ENCODE measurements at places on chromosomes 7 and 10.
A peak's percentile ranks its signal among the peaks of the same experiment; 100 is the strongest.

- no peak for DNase-seq
These were observed 911 bp upstream of the HNRNPH3 start for GRCh38 chr10:68330852-68331454.

DNA sequence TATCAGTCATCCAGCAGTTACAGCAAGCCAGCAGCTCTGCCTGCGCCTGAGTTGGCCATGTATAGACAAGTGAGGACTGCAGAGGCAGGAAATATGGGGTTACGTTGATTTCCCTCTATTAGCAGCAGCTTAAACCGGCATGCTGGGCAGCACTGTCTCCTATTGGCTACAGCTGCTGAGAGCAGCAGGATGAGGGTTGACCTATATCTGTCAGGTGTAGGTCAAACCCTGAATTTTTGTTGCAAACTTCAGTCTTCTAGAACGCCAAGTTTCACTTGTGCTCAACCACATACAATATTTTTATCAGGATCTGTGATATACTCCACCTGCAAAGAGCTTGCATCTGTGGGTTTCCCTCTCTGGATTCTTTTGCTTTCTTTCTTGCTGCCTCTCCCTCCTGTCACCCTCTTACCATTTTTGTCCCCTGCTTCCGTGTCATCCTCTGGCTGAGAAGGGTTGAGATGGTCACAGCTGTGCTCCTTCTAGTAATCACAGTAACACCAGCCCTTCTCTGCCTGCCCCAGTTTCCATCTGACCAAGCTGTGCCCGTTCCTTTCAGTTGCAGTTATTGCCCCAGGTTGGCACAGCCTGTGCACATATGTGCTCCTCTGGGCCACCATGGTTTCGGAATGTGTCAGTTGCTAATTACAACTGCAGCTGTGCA, 23.8 kb upstream of the GLCCI1 start:
- no peak for DNase-seq

- no peak for DNase-seq
These were observed 23.9 kb downstream of the MACC1 start for GRCh38 chr7:20193242-20193777.

DNA sequence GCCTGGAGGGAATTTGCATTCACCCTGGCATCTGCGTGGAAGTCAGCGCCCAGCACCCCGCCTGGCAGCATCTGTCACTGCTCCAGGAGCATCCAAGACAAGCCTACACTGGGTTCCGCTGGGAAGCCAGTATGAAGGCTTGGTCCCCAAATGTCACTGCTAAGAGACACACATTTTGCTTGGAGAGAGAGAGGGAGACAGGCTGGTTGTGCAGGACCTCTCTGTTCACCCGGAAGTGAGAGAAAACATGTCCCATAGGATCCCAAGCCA, 119.5 kb downstream of the SEC23IP start:
- DNase-seq: no peak

GRCh38 chr7:22855049-22855392, 32.4 kb upstream of the TOMM7 start:
- DNase-seq: no peak

DNA sequence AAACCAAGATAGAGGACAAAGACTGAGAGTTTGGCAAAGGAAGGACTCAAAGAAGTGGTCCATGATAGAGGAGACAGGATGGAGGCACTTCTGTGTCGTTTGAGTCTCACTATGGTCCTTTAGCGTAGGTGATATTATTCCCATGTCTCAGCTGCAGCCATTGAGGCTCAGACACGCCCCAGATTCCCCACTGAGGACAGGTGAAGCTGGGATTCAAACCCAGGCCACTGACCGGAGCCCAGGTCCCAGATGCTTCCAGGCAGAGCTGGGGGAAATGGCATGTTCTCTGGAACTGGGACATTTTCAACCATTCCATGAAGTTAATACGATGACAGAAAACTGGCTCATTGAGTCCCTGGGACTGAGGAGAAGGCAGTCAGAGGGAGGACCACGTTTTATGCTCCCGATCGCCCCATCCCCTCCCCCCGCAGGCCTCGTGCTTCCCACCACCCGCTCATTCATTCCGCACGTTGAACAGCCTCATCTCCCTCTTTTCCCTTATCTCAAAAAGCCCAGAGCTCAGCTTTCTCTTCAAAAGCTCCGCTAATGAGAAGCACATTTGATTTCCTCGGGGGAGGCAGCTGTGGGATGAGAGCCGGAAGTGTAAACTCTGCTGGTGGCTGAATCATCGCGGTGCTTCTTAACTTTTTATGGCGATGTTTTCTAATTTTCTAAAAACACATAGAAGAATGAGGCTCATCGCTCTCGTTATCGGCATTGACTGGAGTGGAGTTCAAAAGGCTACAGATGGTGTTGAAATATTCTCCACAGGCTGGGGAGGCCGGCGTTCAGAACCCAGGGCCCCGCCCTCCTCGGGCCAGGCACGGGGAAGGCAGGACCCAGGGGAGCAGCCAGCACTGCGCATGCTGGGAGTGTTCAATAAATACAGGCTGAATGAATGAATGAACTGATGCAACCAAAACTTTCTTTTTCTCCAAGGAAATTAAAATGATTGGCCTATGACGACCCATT, 64.0 kb downstream of the OAT start:
- DNase-seq: peak; percentile 75

DNA sequence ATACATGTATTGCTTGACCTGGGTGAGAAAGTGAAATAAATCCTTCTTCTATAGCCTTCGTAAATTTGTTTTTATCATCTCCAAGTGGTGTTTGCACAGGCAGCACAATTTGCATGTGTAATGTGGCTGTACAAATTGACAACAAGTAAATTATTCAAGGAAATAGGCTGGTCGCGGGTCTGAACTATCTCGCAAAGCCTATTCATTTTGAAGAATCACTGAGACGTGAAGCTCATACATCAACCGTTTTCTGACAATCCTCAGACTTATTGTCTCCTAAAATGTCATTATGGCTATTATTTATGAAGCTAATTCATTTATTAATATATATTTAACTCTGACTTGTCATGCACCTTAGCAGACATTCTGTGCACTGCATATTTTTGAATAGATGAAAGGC, 16.2 kb upstream of the FAM204A start:
- no peak for DNase-seq

- no peak for DNase-seq
These were observed 1367.1 kb downstream of the XPNPEP1 start for GRCh38 chr10:108556186-108556585.

DNA sequence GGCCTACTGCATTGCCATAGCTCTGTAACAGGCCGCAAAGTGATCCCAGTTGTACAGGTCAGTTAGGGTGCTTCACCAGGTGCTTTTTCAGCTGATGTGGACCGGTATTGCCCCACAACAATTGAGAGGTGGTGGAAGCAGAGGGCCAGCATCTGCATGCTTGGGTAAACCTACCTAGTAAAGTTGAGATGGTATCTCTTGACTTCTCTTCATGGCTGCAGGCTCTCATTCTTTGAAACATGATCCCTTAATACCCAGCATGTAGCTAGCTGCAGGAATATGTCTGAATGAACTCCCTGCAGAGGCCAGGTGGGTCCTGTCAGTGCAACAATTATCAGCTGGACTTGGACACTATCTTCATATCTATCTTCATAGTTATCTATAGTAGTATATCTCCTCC, 60.7 kb upstream of the CCDC6 start:
- no peak for DNase-seq

DNA sequence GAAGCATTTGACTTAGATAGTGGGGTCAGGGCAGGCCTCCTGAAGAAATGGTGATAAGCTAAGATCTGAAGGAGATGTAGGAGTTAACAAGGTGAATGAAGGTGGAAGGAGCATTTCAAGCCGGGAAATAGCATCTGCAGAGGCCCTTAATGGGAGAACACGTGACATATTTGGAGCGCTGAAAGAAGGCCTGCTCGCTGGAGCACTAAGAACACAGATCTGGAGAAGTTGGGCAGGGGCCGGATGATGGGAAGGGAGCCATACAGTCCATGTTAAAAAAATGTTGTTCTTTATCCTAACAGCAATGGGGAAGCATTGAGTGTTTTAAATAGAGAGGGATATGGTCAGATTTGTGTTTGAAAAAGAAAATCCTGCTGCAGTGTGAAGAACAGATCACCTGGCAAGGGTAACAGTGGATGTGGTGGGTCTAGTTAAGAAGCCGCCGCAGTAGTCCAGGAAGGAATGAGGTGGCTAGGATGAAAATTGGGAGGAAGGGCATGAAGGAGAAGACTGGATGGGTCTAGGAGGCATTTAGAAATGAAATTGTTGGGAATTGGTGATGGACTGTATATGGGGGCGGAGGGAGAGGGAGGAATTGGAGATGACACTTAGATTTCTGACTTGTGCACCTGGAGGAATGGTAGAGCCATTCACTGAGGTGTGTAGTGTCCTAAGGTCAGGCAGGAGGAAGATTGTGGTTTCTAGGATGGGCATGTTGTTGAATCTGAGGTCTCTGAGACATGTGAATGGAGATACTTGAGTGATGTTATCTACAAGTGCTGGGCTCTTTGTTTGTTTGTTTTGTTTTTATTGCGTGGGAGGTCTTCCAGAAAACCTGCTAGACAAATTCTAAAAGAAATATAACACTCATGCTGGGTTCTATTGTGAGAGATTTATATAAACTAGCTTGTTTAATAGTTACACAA, 58.4 kb downstream of the MET start:
- no peak for DNase-seq

DNA sequence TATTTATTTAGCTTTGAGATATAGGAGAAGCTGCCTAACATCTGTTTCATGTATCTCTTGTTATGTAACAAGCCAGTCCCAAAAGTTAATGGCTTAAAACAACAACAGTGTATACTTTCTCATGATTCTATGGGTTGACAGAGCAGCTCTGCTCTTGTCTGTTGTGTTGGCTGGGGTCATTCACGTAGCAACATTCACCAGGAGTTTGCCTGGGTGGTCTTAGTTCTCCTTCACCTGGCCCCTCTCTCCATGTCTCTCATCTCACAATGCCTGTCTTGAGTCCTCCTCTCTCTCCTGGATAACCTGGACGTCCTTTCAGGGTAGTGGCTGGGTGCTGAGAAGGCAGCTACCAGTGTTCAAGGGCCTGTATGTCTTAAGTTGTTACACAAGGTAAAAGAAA, 27.5 kb downstream of the INPP5F start:
- no peak for DNase-seq

- DNase-seq: no peak
These were observed 93.5 kb downstream of the CREB5 start for GRCh38 chr7:28505867-28506266.

- DNase-seq: no peak
These were observed 94.3 kb downstream of the USP6NL start for GRCh38 chr10:11517150-11517549.

DNA sequence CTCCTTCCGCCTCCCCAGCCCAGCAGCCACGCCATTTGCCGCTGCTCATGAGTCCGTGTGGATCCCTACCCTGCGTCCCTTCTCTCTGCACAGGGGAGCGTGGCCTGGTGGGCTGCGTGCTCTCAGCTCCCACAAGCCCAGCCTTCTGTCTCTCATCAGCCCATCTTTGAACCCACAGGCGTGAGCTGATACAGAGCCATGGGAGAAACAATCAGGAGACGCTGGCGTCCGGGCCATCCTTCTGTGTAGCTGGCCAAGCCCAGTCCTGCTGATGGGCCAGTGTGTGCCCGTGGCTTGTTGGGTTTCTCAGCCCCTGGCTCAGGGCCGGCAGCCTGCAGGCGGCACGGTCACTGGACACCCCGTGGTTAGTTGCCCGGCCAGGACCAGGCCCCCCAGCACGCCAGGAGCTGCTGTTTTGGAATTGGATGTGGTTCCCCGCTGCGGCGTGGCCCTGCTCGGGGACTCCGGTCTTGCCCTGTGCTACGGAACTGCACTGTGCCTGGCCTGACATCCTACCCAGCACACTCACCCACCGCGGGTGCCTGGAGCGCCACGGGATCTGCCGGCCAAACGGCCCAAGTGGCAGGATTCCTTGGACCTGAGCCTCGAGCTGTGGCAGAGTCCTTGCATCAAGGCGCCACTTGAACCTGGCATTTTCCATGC, 88.9 kb downstream of the ELFN1 start:
- no peak for DNase-seq

- peak; percentile 27 for DNase-seq
These were observed 31.3 kb downstream of the FAM53B start for GRCh38 chr10:124712704-124713407.

- DNase-seq: no peak
These were observed 554.0 kb downstream of the MDFIC start for GRCh38 chr7:115475761-115476385.

- DNase-seq: no peak
These were observed 92.2 kb upstream of the PDCD4 start for GRCh38 chr10:110779489-110779888.

GRCh38 chr7:81155654-81156373, 237.0 kb upstream of the SEMA3C start:
- DNase-seq: peak; percentile 98

DNA sequence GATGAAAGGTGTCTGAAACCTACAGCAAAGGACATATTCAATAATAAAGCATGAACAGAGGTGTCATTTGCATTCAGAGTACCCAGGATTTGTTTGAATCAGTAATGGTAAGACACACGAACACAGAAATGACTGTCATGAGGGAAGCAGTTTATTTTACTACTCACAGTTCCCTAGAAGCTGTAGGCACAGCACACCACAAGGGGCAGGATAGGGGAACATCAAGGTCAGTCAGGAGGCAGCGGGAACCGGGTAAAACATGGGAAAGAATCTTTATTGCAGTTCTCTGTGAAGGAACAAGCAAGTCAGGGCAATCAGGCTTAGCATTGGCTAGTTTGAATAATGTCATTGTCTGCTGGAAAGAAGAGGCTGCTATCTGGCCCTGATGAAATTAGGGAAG, 70.2 kb upstream of the PDSS1 start:
- DNase-seq: peak; percentile 3

GRCh38 chr10:131531265-131532190, 220.0 kb upstream of the TCERG1L start:
- DNase-seq: no peak

DNA sequence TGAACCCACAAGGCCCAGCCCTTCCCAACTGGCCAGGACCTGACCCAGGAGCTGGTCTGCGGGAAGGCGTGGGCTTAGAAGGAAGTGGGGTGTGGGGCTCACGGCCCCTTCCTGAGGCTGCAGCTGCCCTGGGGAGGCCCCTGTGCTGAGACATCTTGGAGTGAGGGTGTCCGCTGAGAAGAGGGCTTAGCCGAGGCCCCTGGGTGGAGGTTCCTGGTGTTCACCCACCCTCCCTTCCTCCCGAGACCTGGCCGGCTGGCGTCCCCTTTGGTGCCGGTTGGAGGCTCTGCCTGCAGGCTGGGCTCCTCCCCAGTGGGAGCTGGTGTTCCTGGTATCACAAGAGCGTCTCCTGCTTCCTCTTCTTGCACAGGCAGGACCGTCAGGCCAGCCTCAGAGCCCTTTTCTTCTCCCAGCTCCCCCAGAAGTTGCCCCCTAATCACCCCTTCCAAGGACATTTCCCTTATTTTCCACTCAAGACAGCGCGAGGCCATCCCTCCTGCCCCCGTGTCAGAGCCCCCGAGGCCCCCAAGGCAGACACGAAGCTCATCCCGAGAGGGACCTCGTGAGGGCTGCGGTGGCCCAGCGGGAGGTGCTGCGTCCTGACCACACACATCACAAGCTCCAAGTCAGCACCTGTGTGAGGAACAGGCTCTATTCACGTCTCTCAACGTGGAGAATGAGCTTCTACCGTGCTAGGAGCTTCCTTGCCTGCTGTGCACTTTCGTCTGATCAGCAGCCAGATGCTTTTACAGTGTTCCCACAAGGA, 25.1 kb upstream of the FAM20C start:
- no peak for DNase-seq

Measured in HepG2 (cell line).